Endothelial cell of umbilical vein (primary cell): ENCODE measurements at places on chromosomes 1 and 21. TPM values are rescaled to one million over a fixed set of nuclear protein-coding genes. Genes with fewer than 3 reads are reported as not detected.
A peak's percentile ranks its signal among the peaks of the same experiment; 100 is the strongest.

The FOXD2 gene
- 0.01 and 0.03 TPM in 2 replicates for polyA plus RNA-seq

DNA sequence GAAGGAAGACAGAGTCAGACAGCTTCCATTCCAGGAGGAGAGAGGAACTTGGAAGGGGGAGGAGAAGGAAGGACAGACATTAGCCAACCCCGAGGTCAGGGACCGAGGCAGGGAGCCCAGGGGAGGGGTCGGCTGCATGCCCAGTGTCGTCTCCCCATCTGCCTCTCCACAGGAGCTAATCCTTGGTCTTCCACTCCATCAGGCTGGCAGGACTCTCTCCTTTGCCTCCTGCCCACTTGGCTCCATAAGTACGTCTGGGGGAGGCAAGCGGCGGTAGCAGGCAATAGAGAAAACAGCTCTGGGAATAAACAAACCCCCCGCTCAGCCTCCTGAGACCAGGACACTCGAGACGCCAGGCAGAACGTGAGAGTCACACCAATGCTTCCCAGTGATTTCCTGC is 71.3 kb downstream of the GRIK3 start:
- no peak overlapping the region for H3K4me3 ChIP-seq
- no peaks in the 10 kb centered on the region for H3K36me3 ChIP-seq
- H3K27ac ChIP-seq: no peak overlapping the region
- no peaks in the 10 kb centered on the region for H3K27me3 ChIP-seq
- H3K4me1 ChIP-seq: no peaks in the 10 kb centered on the region
- no peak for DNase-seq

DNA sequence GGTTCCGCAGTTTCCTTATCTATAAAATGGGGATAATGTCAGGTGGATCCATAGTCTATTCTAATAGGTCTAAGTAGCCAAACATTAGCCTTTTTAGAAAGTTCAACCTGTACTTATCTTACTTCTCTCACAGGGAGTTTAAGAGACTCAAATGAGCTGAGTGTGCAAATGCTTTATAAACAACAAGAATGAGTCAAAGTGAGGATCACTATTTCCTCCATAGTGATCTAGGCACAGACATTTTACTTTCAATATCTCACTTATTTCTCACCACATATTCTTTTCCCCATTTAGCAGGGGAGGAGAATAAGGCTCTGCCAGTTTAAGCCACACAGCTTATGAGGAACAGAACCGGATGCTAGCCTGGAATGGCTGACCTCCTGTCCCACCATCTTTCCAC is 92.1 kb upstream of the LMO4 start:
- no peak for DNase-seq
- H3K4me3 ChIP-seq: no peak overlapping the region
- H3K4me1 ChIP-seq: no peaks in the 10 kb centered on the region
- no peak overlapping the region for H3K27ac ChIP-seq
- no peaks in the 10 kb centered on the region for H3K36me3 ChIP-seq

- no peaks in the 10 kb centered on the region for H3K27me3 ChIP-seq
- peaks cover 50% of the 10 kb centered on the region for H3K4me1 ChIP-seq
- H3K36me3 ChIP-seq: no peaks in the 10 kb centered on the region
- peak; percentile 92 for DNase-seq
- H3K4me3 ChIP-seq: no peak overlapping the region
- peak overlapping the region; percentile 83 for H3K27ac ChIP-seq
Measured at GRCh38 chr1:162541619-162542141, 19.8 kb upstream of the UAP1 start.

The SPRR2E gene
- not detected in 2 replicates for polyA plus RNA-seq

- DNase-seq: no peak
- no peaks in the 10 kb centered on the region for H3K36me3 ChIP-seq
- H3K4me3 ChIP-seq: no peak overlapping the region
- H3K27ac ChIP-seq: no peak overlapping the region
- no peaks in the 10 kb centered on the region for H3K4me1 ChIP-seq
- no peaks in the 10 kb centered on the region for H3K27me3 ChIP-seq
Measured at GRCh38 chr1:199675937-199676336, 351.6 kb upstream of the NR5A2 start.

- no peak overlapping the region for H3K4me3 ChIP-seq
- H3K27me3 ChIP-seq: no peaks in the 10 kb centered on the region
- no peaks in the 10 kb centered on the region for H3K4me1 ChIP-seq
- no peak overlapping the region for H3K27ac ChIP-seq
- H3K36me3 ChIP-seq: no peaks in the 10 kb centered on the region
- DNase-seq: no peak
Measured at GRCh38 chr1:81304187-81304586, 496.5 kb upstream of the ADGRL2 start.
